ENCODE measurements at places on chromosomes 16 and 17. TPM values are rescaled to one million over a fixed set of nuclear protein-coding genes. Genes with fewer than 3 reads are reported as not detected.

TM4SF5 gene
- not detected for total RNA-seq

ABCC12 gene
- not detected for total RNA-seq

DPEP2NB gene
- total RNA-seq, result not detected

PTX4 gene
- total RNA-seq, result not detected

RTN4RL1 gene
- 0.77 TPM for total RNA-seq

TOX3 gene
- 1.9 TPM for total RNA-seq

KRTAP4-6 gene
- total RNA-seq, result not detected

SYCE1L gene
- total RNA-seq, result 2.0 TPM

ITGAE gene
- total RNA-seq, result 23.3 TPM

SLC38A10 gene
- 80.3 TPM for total RNA-seq

NPIPA7 gene
- 8.0 TPM for total RNA-seq

SCIMP gene
- total RNA-seq, result not detected

TMEM235 gene
- total RNA-seq, result not detected

TMC5 gene
- total RNA-seq, result 0.11 TPM

CLEC19A gene
- not detected for total RNA-seq

MED9 gene
- total RNA-seq, result 9.4 TPM

PRCD gene
- total RNA-seq, result 1.5 TPM

B4GALNT2 gene
- total RNA-seq, result 0.07 TPM

TLCD2 gene
- total RNA-seq, result 6.0 TPM

SLC6A2 gene
- not detected for total RNA-seq

TMED6 gene
- 0.64 TPM for total RNA-seq

CCL8 gene
- not detected for total RNA-seq

LRRC59 gene
- 180 TPM for total RNA-seq

SLC13A2 gene
- total RNA-seq, result not detected

PRKCB gene
- 2.1 TPM for total RNA-seq

RBFOX1 gene
- 0.43 TPM for total RNA-seq

SLC35G6 gene
- total RNA-seq, result not detected

GAST gene
- not detected for total RNA-seq

CES1 gene
- not detected for total RNA-seq

EEF2KMT gene
- 9.2 TPM for total RNA-seq

HOXB3 gene
- not detected for total RNA-seq

CMIP gene
- total RNA-seq, result 71.5 TPM

ENPP7 gene
- not detected for total RNA-seq

MYH8 gene
- total RNA-seq, result not detected

KCNG4 gene
- not detected for total RNA-seq

COQ9 gene
- 29.1 TPM for total RNA-seq

SMIM36 gene
- total RNA-seq, result not detected

PDP2 gene
- total RNA-seq, result 16.8 TPM

MPO gene
- total RNA-seq, result not detected

NRN1L gene
- 0.82 TPM for total RNA-seq

CNGB1 gene
- total RNA-seq, result not detected

LSM12 gene
- total RNA-seq, result 77.0 TPM

OTOP3 gene
- not detected for total RNA-seq

PRAC1 gene
- not detected for total RNA-seq

CDYL2 gene
- total RNA-seq, result 26.5 TPM

ICAM2 gene
- total RNA-seq, result not detected

NFAT5 gene
- total RNA-seq, result 96.2 TPM

Data from astrocyte (in vitro differentiated cells and primary cell).